ENCODE measurements at places on chromosomes 4 and X.

GRCh38 chr4:99310389-99310788 is 10.8 kb downstream of the ADH1B start:
- DNase-seq = no peak

DNA sequence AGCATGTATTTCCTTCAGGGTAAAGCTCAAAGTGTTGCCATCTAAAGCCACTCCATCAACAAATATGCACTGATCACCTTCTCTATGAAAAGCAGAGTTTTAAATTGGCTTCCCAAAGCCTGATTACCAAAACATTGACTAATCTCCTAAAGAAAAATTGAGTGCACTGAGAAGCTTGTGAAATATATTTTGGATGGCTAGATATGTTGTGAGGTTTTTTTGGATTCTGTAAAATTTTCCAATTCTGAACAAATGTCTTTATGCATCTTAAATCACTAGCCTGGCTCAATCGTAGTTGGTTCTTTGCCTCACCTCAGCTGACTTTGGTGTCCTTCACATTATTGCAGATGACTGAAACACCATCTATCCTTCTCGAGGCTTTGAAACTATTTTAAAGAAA is 14.9 kb upstream of the EXOSC9 start:
- no peak for DNase-seq

GRCh38 chr4:35247047-35247446 is 997.3 kb downstream of the ARAP2 start:
- no peak for DNase-seq

GRCh38 chr4:142579443-142579842 is 266.7 kb downstream of the INPP4B start:
- no peak for DNase-seq

DNA sequence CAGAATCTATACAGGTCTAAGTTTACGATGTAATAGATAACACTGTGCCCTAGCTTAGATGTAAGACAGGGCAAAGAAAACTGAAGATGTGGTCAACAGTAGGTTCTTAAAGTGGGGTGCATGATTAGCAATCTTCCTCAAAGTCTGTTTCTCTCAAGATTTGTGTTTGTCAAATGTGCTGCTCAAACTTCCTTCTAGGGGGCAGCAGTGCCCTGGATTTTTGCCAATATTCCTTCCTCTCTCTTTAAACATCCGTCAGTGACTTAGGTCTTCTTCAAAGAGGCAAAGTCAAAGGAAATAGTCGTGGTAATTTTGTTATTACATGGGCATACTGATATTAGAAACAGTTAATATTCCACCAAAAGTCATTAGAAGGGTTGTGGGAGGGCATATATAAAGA is 4.2 kb upstream of the PDHA2 start:
- DNase-seq = no peak

DNA sequence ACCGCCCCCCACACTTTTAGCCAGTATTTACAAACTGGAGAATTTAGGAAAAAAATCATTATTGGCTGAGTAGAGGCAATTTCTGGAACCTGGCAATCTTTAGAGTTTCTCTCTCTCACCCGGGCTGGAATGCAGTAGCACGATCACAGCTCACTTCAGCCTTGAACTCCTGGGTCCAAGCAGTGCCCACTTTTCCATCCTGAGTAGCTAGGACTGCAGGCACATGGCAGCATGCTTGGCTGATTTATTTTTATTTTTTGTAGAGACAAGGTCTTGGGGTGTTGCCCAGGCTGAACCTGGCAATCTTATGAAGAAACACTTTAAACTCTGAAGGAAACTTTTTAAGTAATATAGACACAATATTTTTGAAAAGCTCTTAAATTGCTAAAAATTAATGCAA is 120.1 kb downstream of the AFF1 start:
- no peak for DNase-seq

DNA sequence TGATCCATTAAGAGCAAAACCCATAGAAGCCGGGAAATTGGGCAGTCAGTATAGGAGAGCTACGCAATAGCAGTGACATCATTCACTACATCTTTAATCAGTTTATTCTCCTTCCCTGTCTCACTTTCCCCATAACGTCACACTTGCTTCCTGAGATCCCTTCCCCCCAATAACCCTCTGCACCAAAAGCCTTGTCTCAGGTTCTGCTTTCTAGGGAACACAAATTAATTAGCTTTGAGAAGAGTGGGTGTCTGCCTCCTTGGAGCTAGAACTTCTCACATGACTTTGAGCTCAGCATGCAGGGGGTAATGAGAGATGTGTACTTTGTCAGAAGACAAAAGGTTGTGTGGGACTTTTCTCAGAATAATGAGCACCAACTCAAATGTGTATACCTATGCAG is 128.3 kb upstream of the MAOA start:
- DNase-seq = no peak

- no peak for DNase-seq
These were observed 86.3 kb downstream of the GPRIN3 start for GRCh38 chr4:89221167-89221867.

- no peak for DNase-seq
These were observed 35.1 kb downstream of the PRKX start for GRCh38 chrX:3678328-3678727.

GRCh38 chrX:140548985-140549384 is 44.1 kb upstream of the SOX3 start:
- no peak for DNase-seq

GRCh38 chrX:72478351-72478750 is 94.3 kb downstream of the HDAC8 start:
- DNase-seq = no peak

DNA sequence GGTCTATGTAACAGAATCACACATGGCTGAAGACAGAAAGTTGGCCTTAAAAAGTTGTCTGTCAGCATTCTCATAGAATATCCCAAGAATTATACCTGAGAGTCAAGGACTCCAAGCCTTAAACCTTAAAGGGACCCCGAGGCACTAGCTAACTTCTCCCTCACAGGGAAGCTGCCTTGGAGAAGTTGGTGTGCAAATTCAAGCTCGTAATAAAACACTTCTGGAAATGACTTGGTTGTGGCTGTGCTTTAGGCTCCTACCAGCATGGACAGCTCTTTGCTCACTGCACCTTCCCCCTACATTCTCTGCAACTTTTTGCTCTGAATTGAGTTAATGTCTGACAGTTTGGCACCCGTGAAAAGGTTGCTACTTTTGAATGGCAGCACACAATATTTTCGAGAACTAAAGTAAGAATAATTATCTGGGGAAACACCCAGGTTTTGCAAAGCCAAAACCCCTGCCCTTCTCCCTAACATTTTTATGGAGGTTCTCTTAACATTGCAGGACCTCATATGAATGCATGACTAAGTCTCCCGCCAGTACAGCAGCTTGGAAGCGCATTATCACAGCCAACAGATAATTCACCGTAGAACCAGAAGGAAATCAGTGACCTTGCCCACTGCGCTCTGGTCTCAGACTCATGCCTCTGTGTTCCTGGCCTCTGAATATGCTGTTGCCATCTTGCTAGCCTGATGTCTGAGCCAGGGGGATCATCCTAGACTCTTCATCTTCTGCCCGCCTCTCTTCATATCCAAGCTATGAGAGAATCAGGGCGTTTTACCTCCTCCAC is 91.0 kb downstream of the MGST2 start:
- no peak for DNase-seq
